ENCODE measurements at places on chromosomes 12 and 14. TPM values are rescaled to one million over a fixed set of nuclear protein-coding genes. Genes with fewer than 3 reads are reported as not detected.

DNA sequence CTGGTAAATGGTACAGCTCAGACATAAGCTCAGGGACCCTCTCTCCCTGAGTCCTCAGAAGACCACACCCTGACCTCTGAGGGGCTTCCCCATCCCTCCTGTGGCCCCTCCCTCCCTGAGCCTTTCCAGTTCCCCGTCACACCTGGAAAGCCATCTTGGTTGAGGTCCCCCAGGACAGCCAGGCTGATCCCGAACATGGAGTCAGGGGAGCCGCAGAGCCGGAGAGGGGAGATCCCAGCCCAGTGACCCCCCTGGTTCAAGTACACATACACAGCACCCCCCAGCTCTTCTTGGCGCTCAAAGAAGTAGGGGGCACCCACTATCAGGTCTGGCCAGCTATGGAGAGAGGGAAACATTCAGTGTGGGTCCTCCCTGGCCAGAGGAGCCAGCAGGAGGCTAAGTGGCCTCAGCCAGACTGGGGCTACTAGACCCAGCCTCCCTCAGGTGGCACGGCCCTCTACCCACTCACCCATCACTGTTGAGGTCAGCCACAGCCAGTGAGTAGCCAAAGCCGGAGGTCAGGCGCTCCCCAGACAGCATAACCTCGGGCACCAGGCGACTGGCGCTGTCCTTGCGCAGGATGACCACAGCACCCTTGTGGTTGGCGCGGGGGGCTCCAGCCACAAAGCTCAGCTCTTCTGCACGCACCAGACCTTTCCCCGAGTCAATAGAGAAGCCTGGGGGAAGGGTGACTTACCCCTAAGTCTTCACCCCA is 9.3 kb downstream of the ITGA7 start:
- no peak for DNase-seq

- no peak for DNase-seq
Observed at GRCh38 chr14:75820761-75821160, 159.7 kb downstream of the TTLL5 start.

DNA sequence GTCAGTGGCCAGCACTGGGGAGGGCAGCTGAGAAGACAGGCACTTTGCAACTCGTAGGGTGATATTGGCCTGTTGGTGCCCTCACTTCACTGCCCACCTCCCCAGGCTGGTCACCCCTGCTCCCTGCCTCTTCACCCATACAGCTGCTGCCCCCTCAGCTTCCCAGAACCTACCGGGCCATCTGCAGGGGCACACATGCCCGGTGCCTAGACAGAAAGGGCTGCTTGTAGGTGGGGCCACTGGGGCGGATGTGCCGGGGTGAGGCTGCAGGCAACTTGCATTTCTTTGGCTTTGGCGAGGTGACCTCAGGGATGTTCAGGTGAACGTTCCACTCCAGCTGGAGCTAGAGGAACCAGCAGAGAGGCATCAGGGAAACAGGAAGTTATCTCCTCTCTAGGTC is 17.2 kb downstream of the FAM186B start:
- DNase-seq, result no peak

Gene CACNB3
- total RNA-seq, result 29.8 TPM

Gene RHEBL1
- total RNA-seq, result 0.64 TPM

Gene NKX2-1
- not detected for total RNA-seq
